ENCODE measurements at places on chromosomes 6 and 20.
A peak's percentile ranks its signal among the peaks of the same experiment; 100 is the strongest.

DNA sequence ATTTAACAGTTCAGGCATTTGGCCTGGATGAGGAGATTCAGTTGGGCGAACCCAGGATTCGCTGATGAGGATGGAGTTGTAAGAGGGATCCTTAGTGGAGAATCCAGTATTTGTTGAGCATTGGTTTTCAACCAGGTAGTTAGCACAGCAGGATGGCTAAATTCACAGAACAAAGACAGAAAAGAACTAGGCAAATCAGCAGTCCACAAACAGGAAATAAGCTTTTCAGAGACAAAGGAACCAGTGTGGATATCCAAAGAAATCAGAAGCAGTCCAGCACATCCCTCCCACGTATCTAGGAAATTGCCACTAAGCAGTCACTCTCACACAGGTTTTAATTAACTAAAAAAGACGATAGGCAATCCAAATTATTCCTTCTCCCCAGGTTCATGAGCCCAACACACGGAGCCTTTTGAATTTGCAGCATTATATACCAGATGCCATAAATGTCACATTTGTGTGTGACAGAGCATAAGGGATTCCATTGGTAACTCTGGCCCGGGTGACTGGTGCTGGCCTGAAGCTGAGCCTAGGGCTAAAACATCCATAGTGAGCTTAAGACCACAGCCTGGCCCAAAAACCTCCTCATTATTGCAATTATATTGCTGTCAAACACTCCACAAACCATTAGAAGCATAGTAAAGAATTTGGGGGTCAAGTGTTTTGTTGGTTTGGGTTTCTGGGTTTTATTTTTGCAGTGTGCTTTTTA lies 131.5 kb downstream of the SOBP start:
- no peak for DNase-seq

DNA sequence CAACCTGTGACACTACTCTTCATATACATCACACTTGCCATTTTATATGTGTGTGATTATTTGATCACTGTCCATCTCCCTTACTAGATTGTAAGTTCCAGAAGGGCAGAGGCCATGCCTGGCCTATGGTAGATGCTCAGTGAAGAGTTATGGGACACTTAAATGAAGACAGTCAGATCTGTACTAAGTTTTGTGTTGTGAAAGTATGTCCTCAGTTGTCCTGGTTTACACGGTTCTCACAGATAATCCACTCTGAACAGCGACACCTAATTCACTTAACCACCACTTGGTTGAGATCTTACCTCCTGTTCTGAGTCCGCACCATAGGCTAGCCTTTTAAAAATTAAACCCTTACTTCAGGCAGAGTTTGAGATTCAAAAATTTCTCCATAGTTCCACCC lies 434.1 kb upstream of the SOX4 start:
- no peak for DNase-seq

GRCh38 chr20:37075932-37076685 lies 19.7 kb downstream of the RBL1 start:
- DNase-seq = no peak

GRCh38 chr6:15793288-15793687 lies 130.5 kb upstream of the DTNBP1 start:
- DNase-seq = no peak

DNA sequence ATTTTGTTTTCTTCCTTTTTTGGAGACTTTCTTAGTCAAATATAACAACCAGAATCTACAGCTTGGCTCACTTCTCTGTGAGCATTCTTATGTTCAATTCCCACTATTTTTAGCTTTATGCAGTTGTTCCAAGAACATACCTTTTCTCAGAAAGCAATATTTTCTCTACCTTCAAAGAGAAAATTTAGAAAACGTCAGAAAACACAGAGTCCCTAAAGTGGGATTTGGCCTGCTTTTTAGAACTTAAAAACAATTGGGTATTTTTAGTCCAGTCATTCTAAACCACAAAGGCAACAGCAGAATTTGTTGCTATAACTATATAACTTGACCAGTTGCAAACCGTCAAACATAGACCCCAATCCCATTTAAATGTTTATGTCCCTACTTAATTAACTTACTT lies 133.1 kb downstream of the MOXD1 start:
- DNase-seq = no peak

DNA sequence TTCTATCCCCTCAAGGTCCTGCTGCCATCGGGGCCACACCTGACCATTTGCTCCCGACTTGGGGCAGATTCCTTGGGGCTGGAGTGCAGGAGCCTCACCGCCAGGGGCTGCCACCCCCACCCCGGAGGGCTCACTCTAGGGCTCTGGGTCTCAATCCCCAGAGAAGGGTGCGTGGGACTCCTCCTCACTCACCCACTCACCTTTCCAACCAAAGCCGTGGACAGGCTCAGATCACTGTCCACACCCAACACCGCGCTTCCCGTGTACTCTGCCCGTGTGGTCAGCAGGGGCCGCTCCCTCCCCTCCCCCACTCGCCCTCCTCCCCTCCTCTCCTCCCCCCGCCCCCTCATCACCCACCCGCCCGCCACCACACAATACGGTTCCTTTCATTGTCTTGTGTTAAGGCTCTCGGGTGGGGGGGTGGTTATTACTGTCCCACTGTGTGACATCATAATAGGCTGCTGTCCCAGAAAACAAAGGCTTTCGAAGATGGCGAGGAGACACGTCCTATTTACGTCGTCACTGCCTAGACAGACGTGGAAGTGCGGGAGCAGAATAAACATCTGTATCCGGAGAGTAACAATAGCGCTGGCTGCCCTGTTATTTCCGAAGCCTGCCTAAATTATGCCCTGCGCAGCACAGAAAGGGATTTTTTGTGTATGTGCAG lies 85.8 kb downstream of the YTHDF1 start:
- no peak for DNase-seq

DNA sequence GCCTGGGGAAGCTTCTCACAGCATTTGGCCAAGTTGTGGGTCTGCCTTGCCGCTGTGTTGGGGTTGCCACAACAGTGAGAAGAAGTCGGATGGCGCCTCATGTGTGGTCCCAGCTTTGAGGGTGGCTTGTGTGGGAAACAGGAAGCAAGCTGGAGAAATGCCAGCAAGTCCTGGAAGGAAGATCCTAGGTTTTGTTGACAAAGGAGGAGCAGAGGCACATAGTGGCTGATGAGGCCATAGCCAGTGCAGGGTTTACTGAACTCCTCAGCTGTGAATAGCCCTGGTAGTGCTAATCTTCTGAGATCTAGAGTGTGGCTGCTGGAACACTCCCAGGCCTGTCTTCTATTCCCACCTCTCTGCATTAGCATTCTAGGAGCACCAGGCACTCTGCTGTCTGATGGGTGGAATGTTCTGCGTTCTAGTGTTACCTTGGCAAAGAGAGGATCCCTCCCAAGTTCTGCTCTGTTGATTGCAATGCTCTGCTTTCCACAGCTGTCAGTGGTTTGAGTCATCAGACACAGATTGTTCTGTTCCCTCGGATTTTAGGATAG lies 25.2 kb downstream of the SNPH start:
- no peak for DNase-seq

DNA sequence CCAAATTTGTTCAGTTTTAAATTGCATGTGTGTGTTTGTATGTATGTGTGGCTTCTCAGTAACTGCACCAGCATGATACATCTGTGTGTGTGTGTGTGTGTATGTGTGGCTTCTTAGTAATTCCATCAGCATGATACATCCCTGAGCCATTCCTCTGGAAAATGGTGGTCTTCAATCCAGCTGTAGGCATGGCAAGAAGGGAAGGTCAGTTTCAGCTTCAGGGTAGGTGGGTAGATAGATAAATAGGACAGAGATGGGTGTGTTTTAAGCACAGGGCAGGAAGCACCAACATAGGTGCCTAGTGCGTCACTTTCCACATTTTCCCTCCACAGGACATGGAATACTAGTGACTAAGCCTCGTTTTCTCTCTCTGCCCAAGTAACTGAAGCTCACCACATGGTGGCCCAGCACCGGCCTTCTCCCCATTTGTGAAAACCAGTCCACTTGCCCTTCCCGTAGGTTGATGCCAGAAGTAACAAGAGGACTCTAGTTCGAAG lies 82.9 kb downstream of the RPP40 start:
- DNase-seq = no peak

GRCh38 chr6:5781966-5782556 lies 224.7 kb downstream of the NRN1 start:
- DNase-seq = no peak

DNA sequence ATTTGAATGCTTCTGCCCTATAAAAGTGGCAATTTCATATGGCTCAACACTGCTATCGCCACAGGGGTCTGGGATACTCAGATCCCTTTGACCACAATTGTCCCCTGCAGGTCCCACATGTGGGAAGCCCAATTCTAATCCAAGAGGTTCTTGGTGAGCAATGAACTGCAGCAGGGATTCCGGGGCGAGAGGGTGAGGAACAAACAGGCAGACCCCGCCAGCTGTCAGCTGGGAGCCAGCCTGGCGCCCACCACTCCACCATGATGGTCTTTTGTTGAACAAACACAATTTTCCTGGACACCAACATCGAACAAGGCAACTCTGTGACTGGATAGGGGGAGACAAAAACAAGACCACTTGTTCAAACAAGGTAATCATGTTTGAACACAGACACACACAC lies 80.5 kb downstream of the TMEM242 start:
- DNase-seq = no peak

DNA sequence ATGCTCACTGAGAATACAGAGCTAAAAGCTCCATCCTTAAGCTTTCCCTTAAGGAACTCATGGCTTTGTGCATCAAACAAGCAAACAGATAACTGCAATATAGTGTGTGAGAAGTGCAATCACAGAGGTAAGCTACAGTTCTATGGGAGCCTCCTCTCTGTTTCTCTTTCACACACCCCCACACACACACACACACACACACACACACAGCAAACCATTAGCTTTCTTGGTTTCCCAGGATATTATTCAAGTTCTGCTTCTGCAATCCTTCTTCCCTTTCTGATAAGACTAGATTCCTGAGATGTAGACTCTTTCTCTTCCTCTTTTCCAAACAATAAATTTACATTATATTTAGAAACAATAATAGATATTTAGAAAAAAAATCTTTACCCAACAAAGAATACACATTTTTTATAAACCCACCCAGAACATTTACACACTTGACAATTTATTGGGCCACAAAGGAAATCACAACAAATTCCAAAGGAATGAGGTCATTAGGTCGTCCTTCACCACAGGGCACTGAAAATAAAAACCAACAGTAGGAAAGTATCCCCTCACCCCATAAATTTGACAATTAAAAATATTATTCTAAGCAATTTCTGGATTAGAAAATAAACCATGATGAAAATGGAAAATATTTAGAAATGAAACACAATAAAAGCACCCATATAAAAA lies 9.3 kb upstream of the GFOD1 start:
- no peak for DNase-seq

GRCh38 chr6:148947621-148948444 lies 201.0 kb downstream of the UST start:
- peak; percentile 49 for DNase-seq

DNA sequence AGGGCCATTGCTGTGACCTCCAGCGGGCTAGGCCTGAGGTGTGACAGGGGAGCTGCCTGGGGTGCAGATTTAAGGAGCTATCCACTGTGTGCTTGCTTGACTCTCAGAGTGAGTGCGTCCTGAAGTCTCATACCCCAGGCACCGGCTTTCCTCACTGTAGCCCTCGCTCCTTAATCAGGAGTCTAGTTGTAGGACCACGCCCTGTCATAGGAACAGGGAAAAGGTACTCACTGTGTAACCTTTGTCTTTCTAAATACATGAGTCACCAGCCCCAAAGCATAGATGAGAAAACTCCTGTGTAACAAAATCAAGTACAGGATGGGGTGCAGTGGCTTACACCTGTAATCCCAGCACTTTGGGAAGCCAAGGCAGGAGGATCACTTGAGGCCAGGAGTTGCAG lies 141.7 kb downstream of the TMEM242 start:
- DNase-seq = no peak

DNA sequence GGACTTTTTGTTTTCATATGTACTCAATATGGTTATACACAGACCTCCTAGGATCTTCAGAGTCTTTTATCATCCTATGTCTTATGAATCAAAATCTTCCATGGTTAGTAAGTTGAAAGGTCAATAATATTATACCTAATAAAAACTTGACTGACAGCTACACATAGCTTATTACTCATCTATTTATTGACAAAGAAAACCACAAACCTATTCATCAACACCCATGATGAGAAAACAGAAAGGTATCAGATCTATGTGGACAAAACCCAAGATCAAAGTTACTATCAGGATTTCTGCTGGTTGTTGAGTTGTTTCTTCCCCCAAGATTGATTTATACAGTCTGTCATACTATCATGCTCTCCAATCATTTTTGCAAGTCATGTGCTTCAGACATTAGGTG lies 460.1 kb upstream of the MANEA start:
- DNase-seq = no peak

DNA sequence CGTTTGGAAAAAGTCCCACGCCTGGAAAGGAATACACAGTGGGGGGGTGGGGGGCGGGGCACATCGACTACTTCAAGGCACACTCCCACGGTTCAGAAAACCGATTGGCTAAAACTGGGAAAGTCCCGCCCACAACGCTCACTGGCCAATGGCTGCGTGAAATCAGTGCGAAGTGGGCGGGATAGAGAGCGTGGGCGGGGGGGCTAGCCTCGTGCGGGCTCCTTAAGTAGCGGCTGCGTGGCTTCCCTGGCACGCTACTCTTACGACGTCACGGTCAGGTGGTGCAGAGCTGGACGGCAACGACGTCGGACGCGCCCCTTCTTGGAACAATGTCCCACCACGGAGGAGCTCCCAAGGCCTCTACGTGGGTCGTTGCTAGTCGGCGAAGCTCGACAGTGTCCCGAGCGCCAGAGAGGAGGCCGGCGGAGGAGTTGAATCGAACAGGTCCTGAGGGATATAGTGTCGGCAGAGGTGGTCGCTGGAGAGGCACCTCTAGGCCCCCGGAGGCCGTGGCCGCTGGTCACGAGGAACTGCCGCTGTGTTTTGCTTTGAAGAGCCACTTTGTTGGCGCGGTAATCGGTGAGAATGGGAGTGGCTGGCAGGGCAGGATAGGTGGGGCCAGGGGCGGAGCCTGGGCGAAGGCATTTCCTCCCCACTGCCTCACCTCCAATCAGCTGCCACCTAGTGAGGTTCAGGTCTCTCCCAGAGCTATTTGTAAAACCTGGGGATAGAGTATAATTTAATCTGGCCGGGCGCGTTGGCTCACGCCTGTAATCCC lies at the start of gene DDX43:
Gene DDX43 (plus strand): TSS at position 252 of the 778 bp plus-strand sequence. CDS start 78 bp downstream, at position 330.
- DNase-seq = no peak
